ENCODE measurements at places on chromosomes 11 and 22.

GRCh38 chr11:3604167-3604566 lies 37.6 kb downstream of the ART5 start:
- DNase-seq: no peak

DNA sequence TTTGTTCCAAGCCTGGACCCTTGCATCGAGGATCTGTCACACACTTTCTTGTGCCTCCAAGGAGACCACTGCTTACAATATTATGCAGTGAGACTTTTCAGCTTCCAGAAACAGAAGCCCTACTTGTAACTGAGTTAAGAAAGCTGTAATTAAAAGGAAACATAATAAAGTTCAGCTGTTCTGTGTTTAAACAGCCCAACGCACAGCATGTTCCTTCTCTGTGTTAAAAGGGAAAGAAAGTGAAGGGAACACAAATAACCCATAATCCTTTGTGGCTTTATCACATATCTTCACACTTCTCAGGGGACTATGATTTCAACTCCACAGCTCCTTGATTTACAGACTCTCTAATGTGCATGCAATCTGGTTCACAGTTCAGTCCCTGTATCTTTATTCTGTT lies 200.3 kb upstream of the MTNR1B start:
- DNase-seq: no peak

DNA sequence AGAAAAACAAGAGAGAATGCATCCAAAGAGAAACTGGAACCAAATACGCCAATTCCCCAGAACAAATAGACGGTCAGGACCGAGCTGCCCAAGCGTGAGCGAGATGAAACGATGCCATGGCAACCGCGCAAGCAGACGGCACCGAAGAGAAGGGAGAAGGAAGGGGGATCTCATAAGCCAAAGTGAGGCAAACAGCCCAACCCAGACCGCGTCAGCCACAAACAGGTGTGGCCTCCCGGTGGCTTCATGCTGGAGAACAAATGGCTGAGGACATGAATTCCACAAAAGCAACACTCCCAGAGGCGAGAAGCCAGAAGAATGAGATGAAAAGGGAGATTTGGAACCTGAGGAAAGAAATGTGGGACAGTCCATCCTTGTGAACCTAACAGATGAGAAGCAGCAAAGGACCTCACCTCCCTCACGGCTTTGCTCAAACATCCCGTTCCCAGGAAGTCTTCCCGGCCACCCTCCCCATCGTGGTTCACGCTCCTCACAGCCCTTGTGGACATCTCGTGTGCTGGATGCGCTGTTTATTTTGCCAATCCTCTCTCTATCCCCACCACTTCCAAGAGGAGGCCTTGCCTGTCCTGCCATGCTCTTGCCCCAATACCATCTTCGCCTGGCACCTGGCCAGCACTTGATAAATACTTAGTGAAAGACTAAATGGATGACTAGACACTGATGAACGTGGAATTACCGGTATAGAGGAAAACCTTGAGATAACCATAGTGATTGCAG lies 89.1 kb upstream of the RTL6 start:
- no peak for DNase-seq

DNA sequence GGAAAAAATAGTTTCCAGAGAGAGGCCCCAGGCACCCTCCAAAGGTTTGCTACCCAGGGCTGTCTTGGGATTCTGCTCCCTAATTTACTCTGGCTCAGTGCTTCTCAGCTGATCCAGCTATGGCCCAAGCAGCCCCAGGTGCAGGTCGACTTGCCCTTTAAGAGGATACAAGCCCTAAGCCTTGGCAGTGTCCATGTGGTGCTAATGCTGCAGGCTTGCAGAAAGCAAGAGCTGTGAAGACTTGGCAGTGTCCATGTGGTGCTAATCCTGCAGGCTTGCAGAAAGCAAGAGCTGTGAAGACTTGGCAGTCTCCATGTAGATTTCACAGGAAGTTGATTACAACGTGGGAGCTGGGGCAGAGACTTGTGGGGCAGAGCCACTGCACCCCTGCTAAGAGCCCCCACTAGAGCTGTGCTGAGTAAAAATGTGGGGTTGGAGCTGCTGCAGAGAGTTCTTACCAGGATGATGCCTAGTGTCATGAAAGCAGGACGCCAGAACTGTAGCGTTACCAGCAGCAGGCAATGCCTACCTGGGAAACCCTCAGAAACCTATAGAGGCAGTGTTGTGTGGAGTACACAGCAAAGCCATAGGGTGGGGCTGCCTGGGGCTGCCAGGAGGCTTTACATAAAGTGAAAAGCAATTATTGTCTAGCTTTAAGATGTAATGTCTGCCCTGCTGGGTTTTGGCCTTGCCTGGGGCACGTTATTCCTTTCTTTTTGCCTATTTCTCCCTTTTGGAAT lies 16.1 kb upstream of the OR52K1 start:
- no peak for DNase-seq

- no peak for DNase-seq
These were observed 22.1 kb upstream of the AMPD3 start for GRCh38 chr11:10432971-10433370.

DNA sequence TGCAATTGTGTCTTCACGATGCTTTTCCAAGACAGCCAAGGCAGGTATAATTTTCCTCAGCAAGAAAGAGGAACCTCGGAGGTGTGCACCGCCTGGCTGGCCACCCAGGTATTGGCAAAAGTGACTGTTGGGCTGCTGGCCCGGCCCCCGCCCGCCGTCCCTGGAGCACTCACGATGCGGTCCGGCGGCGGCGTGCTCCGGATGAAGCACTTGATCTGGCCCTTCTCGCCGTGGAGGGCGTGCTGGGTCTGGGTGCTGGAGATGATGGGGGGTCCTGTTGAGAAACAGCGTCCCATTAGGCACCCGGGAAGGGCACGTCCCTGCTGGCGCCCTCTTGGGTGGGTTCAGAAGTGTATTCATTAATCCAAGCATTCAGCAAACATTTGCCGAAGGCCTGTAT lies 84.8 kb downstream of the ST3GAL4 start:
- no peak for DNase-seq

DNA sequence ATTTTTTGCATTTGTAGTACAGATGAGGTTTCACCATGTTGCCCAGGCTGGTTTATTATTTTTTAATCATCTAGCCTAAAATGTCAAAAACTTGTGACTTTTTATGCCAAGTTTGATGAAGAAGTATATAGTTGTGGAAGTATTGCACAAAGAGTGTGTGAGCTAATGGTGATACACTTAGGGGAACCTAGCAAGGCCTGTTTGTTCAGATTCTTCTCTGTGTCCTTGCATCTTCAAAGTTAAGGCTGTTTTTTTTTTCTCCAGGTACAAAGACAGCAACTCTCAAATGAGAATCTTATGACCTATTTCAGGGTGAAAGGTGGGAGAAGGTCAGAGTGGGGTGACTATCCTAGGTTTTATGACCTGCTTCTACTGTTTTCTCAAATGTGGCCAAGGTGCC lies 7.3 kb downstream of the SLCO2B1 start:
- no peak for DNase-seq

- DNase-seq: no peak
These were observed 204.2 kb upstream of the SESN3 start for GRCh38 chr11:95435192-95435591.

DNA sequence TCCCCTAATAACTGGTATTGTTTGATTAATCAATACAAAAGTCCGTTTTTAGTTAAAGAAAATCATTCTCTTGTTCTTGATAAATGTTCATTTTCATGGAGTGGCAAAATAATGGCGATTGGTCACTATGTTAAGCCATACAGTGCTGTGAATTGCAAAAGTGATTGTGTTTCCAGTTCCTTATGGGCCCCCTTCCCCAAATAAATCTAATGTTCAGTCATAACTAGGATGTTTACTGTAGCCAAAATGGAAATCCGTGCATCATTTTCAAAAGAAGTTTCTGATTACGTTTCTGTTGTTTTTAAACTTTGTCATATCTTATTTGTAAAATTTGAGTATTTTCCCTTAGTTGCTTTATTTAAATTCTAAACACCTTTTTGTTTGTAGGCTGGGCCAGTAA lies 845 bp downstream of the RBM7 start:
- DNase-seq: no peak

- no peak for DNase-seq
These were observed 48.3 kb upstream of the JAM3 start for GRCh38 chr11:134020598-134020997.

DNA sequence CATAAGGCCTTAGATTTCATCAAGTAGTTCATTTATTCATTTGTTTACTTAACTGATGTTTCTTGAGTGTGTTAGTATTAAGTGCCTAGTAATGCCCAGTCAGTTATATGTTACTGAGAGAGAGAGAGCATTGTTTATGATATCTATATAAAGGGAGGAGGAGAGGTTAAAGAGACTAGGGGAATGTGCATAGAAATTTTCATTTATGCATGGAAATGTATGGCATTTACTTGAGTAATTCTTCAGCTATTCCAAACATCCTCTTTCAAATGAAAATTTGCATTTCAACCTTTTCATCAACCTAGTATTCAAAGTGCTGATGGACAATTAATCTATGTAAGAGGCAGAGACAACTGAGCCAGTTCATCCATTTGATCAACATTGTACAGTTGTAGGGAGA lies 199.7 kb downstream of the NELL1 start:
- DNase-seq: no peak

DNA sequence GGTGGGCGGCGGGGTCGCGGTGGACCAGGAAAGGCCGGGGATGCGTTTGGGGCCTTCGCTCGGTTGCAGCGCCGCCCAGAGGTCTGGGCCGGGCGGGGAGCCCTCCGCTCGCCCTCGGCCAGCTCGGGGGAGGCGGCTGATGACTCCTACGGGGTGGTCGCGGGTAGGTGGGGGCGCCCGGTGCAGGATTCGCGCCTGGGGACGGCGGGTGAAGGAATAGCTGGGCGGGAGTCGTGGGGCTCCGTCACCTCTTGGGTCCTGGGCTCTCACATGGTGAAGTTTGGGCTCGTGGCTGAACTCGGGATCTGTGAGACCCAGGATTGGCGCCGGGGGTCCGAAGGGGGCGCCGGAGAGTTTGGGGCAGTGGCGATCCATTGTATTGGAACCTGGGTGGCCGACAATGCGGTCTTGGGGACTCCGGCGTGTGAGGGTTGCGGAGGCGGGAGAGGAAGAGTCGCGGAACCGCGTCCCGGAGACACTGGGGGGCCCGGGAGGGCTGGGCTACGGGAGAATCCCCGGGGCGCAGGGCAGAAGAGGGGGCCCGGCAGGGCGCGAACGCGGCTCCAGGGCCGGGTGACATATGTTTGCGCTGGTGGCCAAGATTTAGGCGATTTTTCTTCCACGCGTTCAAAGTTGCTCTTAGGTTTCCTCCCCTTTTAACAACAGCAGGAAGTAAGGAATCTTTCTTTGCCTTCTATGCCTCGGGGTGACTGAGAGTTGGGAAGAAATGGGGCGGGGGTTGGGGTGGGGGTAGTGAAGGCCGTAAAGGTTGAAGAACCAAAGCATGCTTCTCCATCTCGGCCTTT lies 935 bp downstream of the QSER1 start:
- DNase-seq: peak; percentile 32
